Osteocyte (in vitro differentiated cells): ENCODE measurements at places on chromosomes 12 and 14.
A peak's percentile ranks its signal among the peaks of the same experiment; 100 is the strongest.

DNA sequence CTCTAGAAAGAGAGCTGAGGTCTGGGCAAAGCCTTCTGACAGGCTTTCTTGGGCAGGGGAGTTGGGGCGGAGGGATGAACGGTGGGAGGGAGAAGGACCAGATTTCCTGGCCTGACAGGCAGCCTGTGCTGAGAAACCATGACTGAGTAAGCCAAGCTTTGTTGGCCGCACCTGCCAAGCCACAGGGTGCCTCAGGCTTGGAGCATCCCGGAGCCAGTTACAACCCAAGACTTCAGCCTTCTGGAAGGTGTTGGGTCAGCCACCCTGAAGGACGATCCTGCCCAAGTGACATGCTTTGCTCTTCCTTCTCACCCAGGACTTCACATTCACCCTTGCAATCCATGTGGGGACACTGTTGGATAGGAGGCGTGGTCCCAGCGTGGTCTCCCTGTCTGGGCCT lies 21.0 kb upstream of the AQP2 start:
- DNase-seq = no peak

GRCh38 chr12:39772821-39773259 lies 153.2 kb upstream of the ABCD2 start:
- DNase-seq = no peak

DNA sequence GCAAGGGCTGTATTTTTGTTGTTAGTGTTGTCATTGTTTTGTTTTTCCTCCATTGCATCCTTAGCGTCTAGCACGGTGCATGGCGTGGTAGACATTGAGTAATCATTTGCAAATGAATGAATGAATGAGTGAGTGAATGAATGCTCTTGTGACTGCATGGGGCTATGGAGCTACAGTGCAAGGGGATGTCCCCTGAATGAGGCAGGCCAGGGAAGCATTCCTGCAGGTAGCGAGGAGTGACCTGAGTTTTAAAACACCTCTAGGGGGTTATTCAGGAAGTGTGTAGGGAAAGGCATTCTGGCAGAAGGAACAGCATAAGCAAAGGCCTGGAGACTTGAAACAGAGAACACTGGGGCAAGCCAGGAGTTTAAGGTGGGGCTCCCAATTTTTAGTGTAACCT lies 16.9 kb downstream of the MYL2 start:
- DNase-seq = no peak

GRCh38 chr12:65606008-65606766 lies 218.1 kb upstream of the HMGA2 start:
- no peak for DNase-seq

DNA sequence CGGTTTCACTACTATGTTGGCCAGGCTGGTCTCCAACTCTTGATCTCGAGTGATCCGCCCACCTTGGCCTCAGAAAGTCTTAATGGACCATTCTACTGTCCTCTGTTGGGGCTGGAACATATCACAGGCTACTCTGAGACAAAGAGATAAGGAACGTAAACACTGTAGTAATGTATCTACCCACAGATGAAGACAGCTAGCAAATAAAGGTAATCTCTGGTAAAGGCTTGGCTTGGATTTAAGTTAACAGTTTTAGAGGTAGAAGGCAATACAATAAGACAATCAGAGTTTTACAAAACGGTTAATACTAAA lies 44.6 kb upstream of the ISM2 start:
- DNase-seq = no peak

GRCh38 chr12:89537389-89537788 lies 11.5 kb upstream of the POC1B start:
- no peak for DNase-seq

- peak; percentile 73 for DNase-seq
Observed at GRCh38 chr12:95473231-95473883, 595 bp upstream of the METAP2 start.

GRCh38 chr12:64072916-64073575 lies 149.1 kb downstream of the KICS2 start:
- DNase-seq = no peak

DNA sequence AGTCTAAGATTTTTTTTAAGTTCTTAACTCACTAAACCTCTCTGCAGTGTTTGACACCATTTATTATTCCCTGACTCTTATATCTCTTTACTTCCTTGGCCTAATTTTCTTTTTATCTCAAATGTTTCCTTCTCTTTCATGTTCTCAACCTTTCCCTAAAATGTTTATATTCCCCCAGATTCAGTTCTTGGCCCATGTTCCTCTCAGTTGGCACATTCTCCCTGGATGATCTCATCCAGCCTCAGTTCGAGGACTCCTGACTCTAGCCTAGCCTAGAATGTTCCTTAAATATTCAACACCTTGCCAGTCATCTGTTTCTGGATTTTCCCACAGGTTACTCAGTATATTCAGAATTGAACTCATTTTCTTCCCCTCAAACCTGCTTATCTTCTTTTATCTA lies 81.3 kb downstream of the SCN8A start:
- no peak for DNase-seq

DNA sequence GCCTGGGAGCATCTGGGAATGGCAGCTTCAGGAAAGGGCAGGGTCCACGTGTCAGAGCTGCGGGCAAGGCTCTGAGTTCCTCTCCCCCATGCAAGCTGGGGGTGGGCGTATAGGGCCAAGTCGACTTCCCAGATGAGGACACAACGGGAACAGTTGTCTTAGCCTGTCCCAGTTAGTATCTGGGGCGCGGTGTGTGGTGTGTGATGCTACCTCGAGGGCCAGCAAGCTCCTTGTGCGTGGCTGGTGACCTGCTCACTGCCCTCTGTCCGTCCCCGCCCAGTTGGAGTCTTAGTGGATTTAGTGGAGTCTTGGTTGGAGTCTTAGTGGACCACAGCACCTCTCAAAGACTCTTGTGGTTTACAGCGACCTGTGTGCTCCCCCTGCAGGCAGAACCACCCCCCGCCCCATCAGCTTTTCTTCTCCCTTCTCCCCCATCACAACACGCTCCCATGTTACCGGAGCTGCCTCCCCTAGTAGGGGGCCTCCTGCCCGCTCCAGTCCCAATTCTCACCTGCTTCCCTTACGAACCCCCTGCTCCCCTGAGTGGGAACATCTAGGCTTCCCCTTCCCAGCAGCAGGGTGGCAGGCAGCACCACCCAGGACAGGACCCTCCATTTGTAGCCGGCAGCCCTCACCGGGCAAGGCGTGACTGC lies 8.7 kb downstream of the ASPG start:
- DNase-seq = no peak

GRCh38 chr12:50059440-50060119 lies 2.2 kb downstream of the ASIC1 start:
- DNase-seq = no peak

GRCh38 chr14:81868172-81868571 lies 334.5 kb upstream of the SEL1L start:
- DNase-seq = no peak

GRCh38 chr14:74217672-74218448 lies 21.4 kb upstream of the VSX2 start:
- peak; percentile 94 for DNase-seq

DNA sequence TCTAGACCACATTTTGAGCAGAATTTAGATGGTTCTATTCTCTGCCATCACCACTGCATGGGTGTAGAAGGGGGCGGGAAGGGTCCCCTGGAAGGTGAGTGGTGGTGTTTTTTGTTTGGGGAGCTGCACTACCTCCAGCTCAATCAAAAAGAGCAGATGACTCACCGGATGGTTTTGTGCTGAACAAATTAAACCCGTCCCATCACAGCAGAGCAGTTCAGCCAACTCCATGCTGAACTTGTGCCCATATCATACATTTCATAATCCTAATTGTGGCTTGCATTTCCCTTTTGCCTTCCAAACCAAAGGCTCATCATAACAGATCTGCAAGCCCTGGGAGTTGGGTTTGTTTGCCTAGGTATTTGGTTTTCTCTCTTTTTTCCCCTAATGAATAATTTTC lies 53.0 kb upstream of the RPH3A start:
- DNase-seq = no peak

DNA sequence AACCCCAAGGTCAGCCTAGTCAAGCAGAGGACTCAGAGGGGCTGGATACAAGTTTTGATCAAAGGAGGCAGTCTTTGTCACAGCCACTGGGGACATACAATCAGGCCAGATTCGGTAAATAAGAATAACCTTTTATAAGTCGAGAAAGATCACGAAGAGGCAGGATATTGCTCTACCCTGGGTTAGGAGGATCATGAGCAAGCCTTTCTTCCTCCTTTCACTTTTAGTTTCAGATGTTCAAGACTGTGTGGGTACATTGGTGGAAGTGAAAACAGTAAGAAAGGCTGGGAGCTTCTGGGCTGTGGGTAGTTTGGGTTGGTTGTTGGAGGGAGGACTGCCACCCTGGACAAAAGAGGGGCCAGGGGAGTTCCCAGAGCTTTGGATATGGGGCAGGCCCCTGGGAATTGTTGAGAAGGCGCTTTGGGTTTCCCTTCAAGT lies 127.7 kb downstream of the SNAPC1 start:
- DNase-seq = no peak

DNA sequence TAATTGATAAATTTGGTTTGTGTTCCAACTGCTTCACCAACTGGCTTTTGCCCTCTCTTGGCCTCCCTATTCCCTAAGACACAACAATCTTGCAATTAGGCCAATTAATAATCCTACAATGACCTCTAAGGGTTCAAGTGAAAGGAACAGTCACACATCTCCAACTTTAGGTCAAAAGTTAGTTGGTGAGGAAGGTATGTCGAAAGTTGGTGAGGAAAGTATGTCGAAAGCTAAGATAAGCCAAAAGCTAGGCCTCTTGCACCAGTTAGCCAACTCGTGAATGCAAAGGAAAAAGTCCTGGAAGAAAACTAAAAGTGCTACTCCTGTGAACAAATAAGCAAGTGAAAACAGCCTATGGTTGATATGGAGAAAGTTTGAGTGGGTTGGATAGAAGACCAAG lies 32.6 kb downstream of the EGLN3 start:
- DNase-seq = no peak

GRCh38 chr14:100658181-100658886 lies 68.4 kb upstream of the DLK1 start:
- no peak for DNase-seq

DNA sequence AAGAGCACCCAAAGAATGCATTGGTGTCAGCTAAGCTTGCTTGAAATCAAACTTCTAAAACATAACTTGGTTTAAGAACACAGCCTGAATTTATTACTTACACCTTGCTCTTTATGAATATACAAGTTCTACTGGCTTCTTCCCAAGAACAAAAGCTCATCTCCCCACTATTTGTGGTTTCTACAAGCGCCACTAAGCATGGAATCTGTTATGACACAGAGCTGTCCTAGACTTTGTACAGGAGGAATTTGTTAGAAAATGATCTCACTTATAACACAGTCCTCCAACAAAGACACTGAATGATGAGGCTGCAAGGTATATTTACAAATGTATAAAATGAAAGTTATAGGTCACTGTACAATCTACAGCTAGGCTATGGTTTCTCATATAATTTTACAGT lies 452.1 kb downstream of the BCAT1 start:
- DNase-seq = no peak

DNA sequence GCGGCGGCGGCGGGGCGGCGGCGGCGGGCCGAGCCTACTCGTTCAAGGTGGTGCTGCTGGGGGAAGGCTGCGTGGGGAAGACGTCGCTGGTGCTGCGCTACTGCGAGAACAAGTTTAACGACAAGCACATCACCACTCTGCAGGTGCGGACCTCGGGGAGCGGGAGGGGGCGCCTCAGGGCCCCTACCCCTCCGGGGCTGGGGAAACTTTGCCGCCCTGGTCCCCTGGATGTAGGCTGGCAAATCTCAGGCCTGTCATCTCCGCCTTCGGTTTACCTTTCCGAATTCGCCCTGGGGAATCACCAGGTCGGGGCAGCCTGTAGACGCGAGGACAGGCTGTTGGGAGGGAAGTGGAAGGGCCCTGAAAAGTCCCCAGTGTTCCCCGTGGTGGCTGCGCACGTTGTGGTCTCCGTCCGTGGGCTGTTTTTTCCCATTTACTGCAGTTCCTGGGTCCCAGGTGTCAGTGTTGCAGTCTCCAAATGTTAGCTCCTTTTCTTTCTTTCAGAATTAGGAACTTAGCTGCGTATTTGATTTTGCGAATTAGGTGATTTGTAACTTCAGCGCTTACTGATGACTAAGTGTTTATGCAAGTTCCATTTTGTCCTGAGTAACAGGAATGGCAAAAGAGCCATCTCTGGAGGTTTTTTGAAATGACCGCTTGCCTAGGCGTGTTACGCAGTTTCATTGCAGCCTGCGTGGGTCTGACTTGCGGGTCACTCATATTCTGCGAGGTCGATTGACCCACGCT lies 656 bp downstream of the RAB21 start:
- DNase-seq = no peak

DNA sequence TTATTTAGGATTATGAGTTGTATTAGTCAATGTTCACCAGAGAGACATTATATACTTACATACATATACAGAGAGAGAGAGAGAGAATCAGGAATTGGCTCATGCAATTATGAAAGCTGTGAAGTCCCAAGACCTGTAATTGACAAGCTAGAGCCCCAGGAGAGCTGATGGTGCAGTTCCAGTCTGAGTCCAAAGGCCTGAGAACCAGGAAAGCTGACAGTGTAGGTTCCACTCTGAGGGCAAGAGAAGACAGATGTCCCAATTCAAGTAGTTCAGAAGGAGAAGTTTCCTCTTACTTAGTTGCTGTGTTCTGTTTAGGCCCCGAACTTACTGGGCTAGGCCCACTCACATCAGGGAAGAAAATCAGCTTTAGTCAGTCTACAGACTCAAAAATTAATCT lies 76.4 kb upstream of the FICD start:
- no peak for DNase-seq

DNA sequence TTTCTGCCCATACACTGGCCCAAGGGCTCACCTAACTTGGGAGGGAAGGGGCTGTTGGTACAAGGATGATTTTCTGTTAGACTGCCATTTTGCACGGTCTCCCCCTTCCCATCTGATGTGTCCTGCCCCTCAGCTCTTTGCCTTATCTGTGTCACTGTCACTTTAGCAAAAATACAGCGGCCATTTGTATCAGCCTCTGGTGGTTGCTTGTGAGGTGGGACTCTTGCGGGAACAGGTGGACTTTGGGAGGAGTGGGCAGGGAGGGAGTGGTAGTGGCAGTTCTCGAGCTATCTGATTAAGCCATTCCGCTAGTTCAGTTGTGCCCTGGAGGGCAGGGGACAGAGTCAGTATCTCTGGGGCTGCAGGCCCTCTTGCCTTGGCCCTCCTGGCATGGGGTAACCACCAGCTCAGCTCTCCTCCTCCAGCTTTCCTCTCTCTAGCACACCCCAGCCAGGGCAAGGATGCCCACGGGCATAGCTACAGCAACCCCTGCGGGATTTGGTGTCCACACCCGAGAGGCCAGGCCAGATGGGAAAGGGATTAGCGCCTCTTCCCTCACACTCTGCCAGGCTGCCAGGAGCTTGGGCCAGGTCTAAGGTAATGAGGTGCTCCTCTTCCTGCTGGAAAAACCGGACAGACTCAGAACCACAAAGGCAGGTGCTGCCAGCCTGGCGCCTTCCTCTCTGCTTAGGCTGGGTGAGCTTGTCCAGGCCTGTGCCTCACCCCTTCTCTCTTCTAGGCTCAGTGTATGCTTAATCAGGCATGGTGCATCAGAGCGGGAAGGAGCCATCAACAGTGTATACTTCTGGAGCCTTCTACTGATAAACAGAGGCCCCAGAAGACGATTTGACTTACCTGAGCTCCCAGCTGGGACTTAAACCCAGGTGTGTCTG lies 8.7 kb downstream of the SLC48A1 start:
- no peak for DNase-seq

- no peak for DNase-seq
Observed at GRCh38 chr14:88270776-88271175, 52.3 kb downstream of the KCNK10 start.

GRCh38 chr12:118548887-118549509 lies 172.6 kb downstream of the SUDS3 start:
- peak; percentile 4 for DNase-seq

- DNase-seq = no peak
Observed at GRCh38 chr12:53803703-53804102, 51.9 kb upstream of the CISTR start.
